Thoracic aorta endothelial cell (primary cell): ENCODE measurements at places on chromosomes 5 and 9. TPM values are rescaled to one million over a fixed set of nuclear protein-coding genes. Genes with fewer than 3 reads are reported as not detected.

OR1Q1 gene
- not detected in 2 replicates for total RNA-seq

HSD17B3 gene
- total RNA-seq = not detected in 2 replicates

SMIM33 gene
- total RNA-seq = 0.13 TPM in 1 of 2 replicates, not detected in the other

FBP2 gene
- not detected in 2 replicates for total RNA-seq

GARIN3 gene
- total RNA-seq = not detected in 2 replicates

PTCH1 gene
- total RNA-seq = 3.7 and 9.4 TPM in 2 replicates

PRRT1B gene
- total RNA-seq = not detected in 2 replicates

ARL14EPL gene
- total RNA-seq = 0.07 and 0.27 TPM in 2 replicates

FCN2 gene
- not detected in 2 replicates for total RNA-seq

SERF1A gene
- 10.2 and 15.4 TPM in 2 replicates for total RNA-seq

PCDHGA7 gene
- total RNA-seq = 0.65 and 2.0 TPM in 2 replicates

PCDHA1 gene
- total RNA-seq = not detected in 2 replicates

RNF208 gene
- total RNA-seq = 0.13 and 0.43 TPM in 2 replicates

SLC45A2 gene
- not detected in 2 replicates for total RNA-seq

PCDHGB2 gene
- 1.3 and 2.0 TPM in 2 replicates for total RNA-seq

SH3RF2 gene
- 1.7 and 3.3 TPM in 2 replicates for total RNA-seq

CCDC192 gene
- not detected in 2 replicates for total RNA-seq

GZMA gene
- total RNA-seq = not detected in 2 replicates

WDR38 gene
- total RNA-seq = not detected in 2 replicates

SLC36A2 gene
- total RNA-seq = not detected in 2 replicates

MEF2C gene
- total RNA-seq = 48.9 and 63.5 TPM in 2 replicates

LCN15 gene
- not detected in 2 replicates for total RNA-seq

SWI5 gene
- 24.9 and 26.3 TPM in 2 replicates for total RNA-seq

MEGF10 gene
- total RNA-seq = 0.14 and 0.93 TPM in 2 replicates

FAM169A gene
- total RNA-seq = 0.27 and 2.7 TPM in 2 replicates

LIX1 gene
- total RNA-seq = not detected in 2 replicates

SPATA31A5 gene
- total RNA-seq = not detected in 2 replicates
